ENCODE measurements at places on chromosomes 5 and 9. TPM values are rescaled to one million over a fixed set of nuclear protein-coding genes. Genes with fewer than 3 reads are reported as not detected.

The C8G gene
- total RNA-seq: 4.0 TPM

The CARTPT gene
- not detected for total RNA-seq

The FCN2 gene
- not detected for total RNA-seq

The ZCCHC9 gene
- 36.1 TPM for total RNA-seq

The SUSD1 gene
- 25.7 TPM for total RNA-seq

The FREM1 gene
- total RNA-seq: not detected

The GABRG2 gene
- total RNA-seq: 1.4 TPM

The C9orf153 gene
- not detected for total RNA-seq

The NUP188 gene
- 49.6 TPM for total RNA-seq

The PDLIM4 gene
- total RNA-seq: 15.4 TPM

- no peak overlapping the region for H3K4me3 ChIP-seq
- H3K4me1 ChIP-seq: no peaks in the 10 kb centered on the region
- no peak overlapping the region for H3K27ac ChIP-seq
- no peak for DNase-seq
These were observed 70.4 kb upstream of the DAP start for GRCh38 chr5:10831419-10831818.

- H3K27me3 ChIP-seq: no peaks in the 10 kb centered on the region
- no peaks in the 10 kb centered on the region for H3K36me3 ChIP-seq
- H3K27ac ChIP-seq: no peak overlapping the region
- peaks cover 8% of the 10 kb centered on the region for H3K4me1 ChIP-seq
- H3K4me3 ChIP-seq: no peak overlapping the region
These were observed 462.4 kb downstream of the PRR16 start for GRCh38 chr5:120926471-120926870.

GRCh38 chr9:118832371-118832770, 536.9 kb downstream of the BRINP1 start:
- DNase-seq: no peak
- H3K36me3 ChIP-seq: no peaks in the 10 kb centered on the region
- no peak overlapping the region for H3K27ac ChIP-seq
- H3K27me3 ChIP-seq: no peaks in the 10 kb centered on the region
- no peak overlapping the region for H3K4me3 ChIP-seq

DNA sequence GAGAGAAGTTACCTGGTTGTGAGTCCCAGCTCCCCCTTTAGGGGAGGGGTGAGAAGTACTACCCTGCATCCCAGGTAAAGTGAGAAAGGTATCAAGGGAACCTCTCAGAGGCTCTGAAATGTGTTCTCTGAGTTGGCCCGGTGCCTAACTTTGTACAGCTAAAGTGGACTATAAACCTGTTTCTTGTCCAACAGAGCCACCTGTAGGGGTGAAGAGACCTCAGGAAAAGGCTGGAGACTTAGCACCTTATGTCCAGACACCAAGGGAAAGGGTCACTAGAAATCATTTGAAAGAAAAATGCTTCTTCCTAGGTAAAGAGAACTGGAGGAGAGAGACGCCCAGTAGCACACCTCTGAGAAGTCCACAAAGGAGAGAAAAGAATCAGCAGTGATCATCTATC, 108.3 kb upstream of the KIF2A start:
- no peaks in the 10 kb centered on the region for H3K36me3 ChIP-seq
- peaks cover 86% of the 10 kb centered on the region for H3K27me3 ChIP-seq
- H3K4me3 ChIP-seq: no peak overlapping the region
- no peak for DNase-seq

- peaks cover 21% of the 10 kb centered on the region for H3K4me1 ChIP-seq
- no peak for DNase-seq
- H3K4me3 ChIP-seq: no peak overlapping the region
- H3K36me3 ChIP-seq: peaks cover 40% of the 10 kb centered on the region
- H3K27me3 ChIP-seq: no peaks in the 10 kb centered on the region
These were observed 14.5 kb downstream of the C9orf50 start for GRCh38 chr9:129606161-129607026.

GRCh38 chr9:91247278-91247677, 114.4 kb downstream of the AUH start:
- H3K27ac ChIP-seq: no peak overlapping the region
- H3K4me1 ChIP-seq: peaks cover 29% of the 10 kb centered on the region
- H3K27me3 ChIP-seq: no peaks in the 10 kb centered on the region
- no peak for DNase-seq
- no peak overlapping the region for H3K4me3 ChIP-seq

DNA sequence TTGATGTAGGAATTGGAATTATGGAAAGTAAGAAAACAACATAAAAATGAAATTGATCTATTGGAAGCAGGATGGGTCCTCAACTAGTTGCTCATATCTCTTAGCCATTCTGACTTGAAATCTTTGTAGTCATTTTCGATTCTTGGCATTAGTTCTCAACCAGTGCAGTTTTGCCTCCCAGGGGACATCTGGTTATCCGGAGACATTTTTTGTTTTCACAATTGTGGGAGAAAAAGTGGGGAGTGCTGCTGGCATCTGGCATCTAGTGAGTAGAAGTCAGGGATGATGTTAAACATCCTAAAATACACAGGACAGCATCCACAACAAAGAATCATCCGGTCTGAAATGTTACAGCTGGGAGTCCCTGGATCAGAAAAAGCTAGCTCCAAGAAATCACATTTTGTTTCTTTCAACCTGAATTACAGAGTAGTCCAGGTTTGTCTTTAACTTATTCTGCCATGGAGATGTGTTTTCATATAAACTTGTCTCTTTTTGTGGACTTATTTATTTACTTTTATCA, 74.9 kb downstream of the FBXL7 start:
- H3K36me3 ChIP-seq: no peaks in the 10 kb centered on the region
- no peak overlapping the region for H3K4me3 ChIP-seq
- no peaks in the 10 kb centered on the region for H3K4me1 ChIP-seq

DNA sequence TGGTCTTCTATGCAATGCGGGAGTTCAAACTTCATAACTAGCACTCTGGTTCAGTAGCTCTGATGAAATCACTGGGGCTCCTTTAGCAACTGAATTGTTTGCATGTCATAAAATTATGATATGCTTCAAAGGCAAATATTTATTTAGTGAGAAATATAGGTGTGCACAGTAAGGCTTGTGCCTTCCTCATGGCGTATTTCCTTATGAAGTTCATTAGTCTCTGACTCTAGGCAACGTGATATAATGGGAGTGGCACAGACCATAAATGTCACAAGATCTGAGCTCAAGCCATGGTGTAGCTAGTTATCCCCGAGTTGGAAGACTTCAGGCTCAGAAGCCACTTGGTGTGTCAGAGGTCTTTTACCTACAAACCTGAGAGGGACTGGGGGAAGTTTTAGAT, 35.5 kb downstream of the PIP5K1B start:
- peak overlapping the region; percentile 97 for H3K27ac ChIP-seq
- peaks cover 28% of the 10 kb centered on the region for H3K4me1 ChIP-seq
- no peaks in the 10 kb centered on the region for H3K27me3 ChIP-seq
- DNase-seq: peak; percentile 34
- no peaks in the 10 kb centered on the region for H3K36me3 ChIP-seq

GRCh38 chr9:127589955-127590370, 22.1 kb upstream of the STXBP1 start:
- no peaks in the 10 kb centered on the region for H3K27me3 ChIP-seq
- no peak overlapping the region for H3K4me3 ChIP-seq
- peaks cover 13% of the 10 kb centered on the region for H3K4me1 ChIP-seq
- peak; percentile 54 for DNase-seq
- H3K36me3 ChIP-seq: no peaks in the 10 kb centered on the region

DNA sequence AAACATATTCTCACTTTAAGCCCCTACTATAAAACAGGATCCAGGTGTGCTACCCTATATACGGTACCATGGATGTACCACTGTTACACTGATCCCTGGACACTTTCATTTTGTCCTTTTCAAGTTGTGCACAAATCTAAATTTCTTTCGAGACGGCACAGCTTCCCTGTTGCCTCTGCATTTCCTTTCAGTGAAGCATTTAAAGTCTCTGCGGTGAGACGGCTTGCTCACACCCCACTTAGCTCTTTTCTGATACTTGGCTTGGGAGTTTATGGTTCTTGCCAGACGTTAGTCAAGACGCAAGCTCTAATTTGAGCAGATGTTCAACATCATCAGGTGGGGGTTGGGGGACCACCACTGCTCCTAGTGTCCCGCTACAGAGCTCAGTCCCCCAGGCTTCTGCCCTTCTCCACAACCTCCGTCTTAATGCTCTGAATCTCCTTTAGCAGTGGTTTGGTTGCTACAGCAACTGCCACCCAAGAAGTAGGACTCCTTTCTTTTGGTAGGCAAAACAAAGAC, 15.8 kb downstream of the F2RL2 start:
- DNase-seq: no peak
- no peak overlapping the region for H3K4me3 ChIP-seq
- no peak overlapping the region for H3K27ac ChIP-seq
- peaks cover 10% of the 10 kb centered on the region for H3K4me1 ChIP-seq
- no peaks in the 10 kb centered on the region for H3K27me3 ChIP-seq
- H3K36me3 ChIP-seq: no peaks in the 10 kb centered on the region

GRCh38 chr9:131559421-131560000, 14.2 kb downstream of the PRRT1B start:
- no peak overlapping the region for H3K4me3 ChIP-seq
- no peak for DNase-seq
- peaks cover 9% of the 10 kb centered on the region for H3K36me3 ChIP-seq
- H3K4me1 ChIP-seq: peaks cover 14% of the 10 kb centered on the region
- H3K27me3 ChIP-seq: peaks cover 17% of the 10 kb centered on the region
- no peak overlapping the region for H3K27ac ChIP-seq

- no peak overlapping the region for H3K27ac ChIP-seq
- peaks cover 11% of the 10 kb centered on the region for H3K4me1 ChIP-seq
- no peak for DNase-seq
- no peaks in the 10 kb centered on the region for H3K36me3 ChIP-seq
These were observed 393.4 kb upstream of the KIF2A start for GRCh38 chr5:61912559-61912958.

GRCh38 chr9:97985058-97985861, 2.1 kb downstream of the ANP32B start:
- peak; percentile 11 for DNase-seq
- peaks cover 25% of the 10 kb centered on the region for H3K4me1 ChIP-seq
- peaks cover 39% of the 10 kb centered on the region for H3K36me3 ChIP-seq
- peak overlapping the region; percentile 4 for H3K27ac ChIP-seq
- H3K4me3 ChIP-seq: peak overlapping the region; percentile 72
